ENCODE measurements at places on chromosomes 12 and 14.

DNA sequence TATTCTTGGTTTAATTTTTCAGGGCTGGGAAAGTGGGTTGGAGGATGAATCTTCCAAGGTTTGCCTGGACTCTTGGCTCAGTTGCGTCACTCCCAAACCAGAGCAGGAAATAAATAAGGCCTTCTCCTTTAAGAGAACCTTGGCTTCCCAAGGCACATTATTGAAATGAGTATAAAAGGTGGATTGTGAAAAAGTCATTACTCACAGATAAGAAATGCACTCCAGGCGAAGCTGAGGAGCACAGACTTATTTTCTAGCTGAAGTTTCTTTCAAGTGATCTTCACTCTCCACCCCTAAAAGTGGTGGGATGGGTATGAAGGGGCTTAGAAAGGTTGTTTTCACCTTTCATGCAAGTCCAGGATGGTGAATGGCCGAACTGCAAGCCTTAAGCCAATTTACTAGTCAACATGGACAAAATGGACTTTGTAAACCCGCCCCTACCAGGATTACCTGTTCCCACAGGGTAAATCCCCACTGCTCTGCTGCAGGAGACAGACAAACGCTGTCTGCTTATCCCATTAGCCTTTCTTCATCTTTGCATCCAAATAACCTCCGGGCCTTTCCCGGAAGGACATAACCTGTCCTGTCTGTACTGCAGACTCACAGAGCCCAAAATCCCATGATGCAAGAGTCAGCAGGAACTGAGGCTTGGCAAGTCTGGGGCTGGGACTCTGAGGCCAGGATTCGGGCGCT, 207.6 kb downstream of the BCL11B start:
- peak; percentile 10 for DNase-seq

DNA sequence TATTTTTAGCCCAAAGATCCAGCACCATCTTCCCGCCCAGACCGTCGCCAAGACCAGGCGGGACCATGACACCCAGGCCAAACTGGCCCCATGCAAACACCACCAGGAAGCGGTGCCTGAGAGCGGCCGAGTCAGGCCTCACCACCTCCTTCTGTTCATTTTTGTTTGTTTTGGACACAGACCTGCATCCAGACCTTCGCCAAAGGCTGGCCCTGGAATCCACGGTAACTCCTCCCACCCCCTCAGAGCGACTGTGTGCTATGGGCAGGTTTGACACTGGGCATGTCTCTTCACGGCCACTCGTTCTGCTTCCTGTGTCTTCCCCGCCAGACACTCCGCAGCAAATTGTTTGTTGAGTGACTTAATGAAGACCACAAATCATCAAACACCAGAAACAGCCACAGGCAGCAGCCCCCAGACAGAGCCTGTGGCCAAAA, 47.1 kb downstream of the NCOR2 start:
- no peak for DNase-seq

- no peak for DNase-seq
Measured at GRCh38 chr12:5648692-5649359, 216.9 kb downstream of the NTF3 start.

DNA sequence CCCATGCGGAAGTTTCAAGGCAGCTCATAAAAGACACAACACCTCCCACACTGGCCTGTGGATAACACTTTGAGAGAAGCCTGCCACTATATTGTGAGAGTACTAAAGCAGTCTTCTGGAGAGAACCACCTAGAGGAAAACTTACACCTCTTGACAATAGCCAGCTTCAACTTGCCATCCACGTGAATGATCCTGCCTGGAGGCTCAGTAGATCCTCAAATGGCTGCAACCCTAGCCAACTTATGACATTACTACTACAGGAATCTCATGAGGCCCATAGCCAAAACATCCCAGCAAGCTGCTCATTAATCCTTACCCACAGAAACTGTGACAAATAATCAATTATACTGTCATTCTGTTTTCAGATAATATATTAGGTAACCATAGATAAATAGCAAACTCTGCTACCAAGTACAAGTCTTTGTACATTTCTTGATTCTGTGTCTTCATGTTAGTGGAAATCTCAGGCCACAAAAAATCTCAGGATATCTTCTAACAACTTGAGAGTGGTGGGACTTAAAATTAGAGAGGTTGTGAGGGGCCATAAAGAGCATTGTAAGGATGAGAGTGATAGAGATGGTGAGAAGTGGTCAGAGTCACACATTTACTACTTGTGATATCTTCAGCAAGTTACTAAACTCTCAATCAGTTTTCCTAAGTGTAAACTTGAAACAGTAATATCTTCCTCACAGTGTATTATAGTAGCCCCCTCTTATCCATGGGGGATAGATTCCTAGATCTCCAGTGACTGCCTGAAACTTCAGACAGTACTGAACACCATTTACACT, 368.0 kb downstream of the C12orf50 start:
- DNase-seq: no peak

DNA sequence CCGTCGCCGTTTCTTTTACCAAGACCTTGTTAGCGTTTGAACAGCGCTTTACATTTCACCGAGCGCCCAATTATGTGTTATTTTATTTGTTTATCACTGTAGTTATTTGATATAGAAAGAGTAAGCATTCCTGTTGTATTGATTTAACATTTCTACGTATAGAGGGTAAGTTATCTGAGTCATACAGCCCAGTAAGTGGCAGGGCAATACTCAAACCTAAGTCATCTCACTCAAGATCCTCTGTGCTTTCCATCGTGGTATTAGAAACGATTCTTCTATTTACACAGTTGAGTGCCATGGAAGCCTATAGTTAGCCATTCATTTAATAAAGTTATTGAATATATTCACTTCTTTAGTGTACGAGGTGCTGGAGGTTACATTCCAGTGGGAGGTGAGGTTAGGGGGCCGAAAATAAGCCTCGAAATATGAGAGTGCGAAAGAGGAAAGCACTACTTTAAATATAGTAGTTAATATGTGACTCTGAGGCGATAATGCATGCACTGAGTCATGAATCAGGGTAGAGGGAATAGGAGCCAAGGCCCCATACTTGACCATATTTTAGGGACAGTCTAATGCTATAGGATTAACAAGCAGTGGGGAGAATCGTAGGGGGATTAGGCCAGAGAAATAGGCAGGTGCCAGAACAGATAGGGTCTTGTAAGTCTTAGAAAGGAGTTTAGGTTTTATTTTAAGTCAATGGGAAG, 629 bp downstream of the RAD51AP1 start:
- DNase-seq: no peak

- no peak for DNase-seq
Measured at GRCh38 chr12:42090899-42091298, 53.8 kb downstream of the GXYLT1 start.

- no peak for DNase-seq
Measured at GRCh38 chr14:71730471-71730870, 201.8 kb upstream of the RGS6 start.

DNA sequence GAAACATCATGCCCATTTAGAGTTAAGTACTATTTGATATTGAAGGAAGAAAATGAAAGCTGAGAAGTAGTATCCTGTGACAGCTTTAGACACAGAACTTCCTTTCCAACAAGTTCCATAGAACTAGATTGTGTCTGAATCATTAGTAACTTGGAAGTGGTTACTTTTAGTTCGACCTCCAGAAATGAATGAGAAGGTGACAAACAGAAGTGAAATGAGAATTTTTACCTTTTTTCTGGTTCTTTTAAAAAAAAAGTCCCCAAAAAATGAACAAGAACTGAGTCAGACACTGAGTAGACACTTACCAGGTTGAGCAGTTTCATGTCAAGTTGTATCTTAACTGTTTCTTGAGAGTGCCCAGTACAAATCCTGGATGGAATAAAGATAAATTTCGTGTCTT, 3.0 kb downstream of the ATP6V0A2 start:
- DNase-seq: no peak

DNA sequence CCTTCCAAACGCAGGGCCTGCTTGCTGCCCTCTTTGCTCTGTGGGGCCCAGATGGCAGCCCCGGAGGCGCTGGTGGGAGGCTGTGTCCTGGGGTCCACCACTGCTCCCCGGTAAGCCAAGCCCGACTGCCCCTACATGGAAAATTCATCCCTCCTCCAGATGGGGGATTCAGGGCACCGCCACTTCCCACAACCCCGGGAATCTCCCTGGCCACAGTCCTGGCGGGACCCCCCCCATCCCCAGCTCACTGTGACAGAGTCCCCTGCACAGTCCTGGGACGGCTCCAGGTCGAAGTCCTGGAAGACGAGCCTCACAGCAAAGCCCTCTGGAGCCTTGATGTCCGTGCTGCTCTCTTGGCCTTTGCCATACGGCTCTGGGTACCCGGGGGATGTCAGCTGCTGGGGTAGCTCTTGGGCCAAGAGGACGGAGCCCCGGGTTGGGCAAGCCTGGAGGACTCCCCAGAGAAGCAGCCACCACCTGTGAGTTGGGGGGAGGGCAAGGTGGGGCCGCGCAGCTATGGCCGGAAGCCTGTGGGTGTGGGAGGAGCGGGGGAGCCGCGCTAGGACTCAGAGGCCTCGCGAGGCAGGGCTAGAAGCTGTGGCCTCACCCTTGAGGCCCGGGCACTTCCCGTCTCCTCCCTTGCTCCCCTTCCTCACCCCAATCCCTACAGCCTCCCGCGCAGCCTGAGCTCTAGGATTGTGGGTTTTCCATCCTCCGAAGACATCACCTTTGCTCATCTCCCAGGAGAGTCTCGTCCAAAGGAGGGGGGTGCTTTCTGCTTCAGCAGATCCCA, 815 bp downstream of the C1RL start:
- DNase-seq: peak; percentile 80

DNA sequence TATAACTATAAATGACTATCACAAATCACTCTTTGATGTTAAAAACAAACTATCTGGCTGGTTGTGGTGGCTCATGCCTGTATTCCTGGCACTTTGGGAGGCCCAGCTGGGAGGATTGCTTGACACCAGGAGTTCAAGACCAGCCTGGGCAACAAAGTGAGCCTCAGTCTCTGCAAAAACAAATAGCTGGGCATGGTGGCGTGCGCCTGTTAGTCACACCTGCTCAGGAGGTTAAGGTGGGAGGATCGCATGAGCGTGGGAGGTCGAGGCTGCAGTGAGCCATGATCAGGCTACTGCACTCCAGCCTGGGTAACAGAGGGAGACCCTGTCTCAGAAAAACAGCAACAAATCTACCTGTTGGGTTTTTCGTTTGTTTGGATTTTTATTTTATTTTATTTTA, 5.4 kb downstream of the TXNRD1 start:
- DNase-seq: no peak
